IPS-NIHi11 (cell line): ENCODE measurements at places on chromosomes 3 and 15.

GRCh38 chr15:33830351-33830750 lies 137.9 kb upstream of the CHRM5 start:
- DNase-seq: no peak

DNA sequence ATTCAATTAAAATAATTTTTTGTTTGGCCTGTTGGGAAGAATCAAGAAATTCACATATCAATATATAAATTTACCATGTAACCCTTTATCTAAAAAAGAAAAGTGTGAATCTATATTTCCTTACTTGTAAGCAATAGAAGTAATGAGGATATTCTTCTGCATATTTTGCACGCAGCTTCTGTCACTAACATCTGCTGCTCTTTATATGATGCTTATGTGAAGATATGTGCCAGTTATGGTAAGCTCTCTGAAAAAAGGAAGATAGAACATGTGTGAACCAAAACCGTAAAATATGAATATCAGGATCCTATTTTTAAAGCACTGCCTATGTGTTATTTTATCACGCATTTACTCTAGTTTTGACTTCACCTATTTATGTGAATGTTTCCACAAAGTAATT lies 96.4 kb upstream of the ATP11B start:
- no peak for DNase-seq

- peak; percentile 13 for DNase-seq
These were observed 35.7 kb downstream of the MGA start for GRCh38 chr15:41695750-41696436.

DNA sequence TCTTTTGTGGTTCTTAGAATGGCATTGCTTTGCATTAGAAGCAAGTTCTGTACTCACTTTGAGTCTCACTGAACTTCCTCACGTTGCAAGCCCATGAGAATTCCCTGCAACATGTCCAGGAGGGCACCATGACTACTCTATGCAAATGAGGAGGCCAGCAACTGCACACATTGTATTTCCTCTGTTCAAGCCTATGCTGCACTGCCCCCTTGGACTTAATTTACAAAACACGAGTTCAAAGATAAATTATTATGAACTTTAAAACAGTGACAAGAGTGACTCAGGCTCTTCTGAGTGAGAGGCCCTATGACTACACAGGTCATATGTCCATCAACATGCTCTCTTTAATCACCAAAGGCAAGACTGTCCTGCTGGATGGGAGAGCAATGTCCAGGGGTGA lies 484.2 kb upstream of the ATP11B start:
- DNase-seq: no peak

DNA sequence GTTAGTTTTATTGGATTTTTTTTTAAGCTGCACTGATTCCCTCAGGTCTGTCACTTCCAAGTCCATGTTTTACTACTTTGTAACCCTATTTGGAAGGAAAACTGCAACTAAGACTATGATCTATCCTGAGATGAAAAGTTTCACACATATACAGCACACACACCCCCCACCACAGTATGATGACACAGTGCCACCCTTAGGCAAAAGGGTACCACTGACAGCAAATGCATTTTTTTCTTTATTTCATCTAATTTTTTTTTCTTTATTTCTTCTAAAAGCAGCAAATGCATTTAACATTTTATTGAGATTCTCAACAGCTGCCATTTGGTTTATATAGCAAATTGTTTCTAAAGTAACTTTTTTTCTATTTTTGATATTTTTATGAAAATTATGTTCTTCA lies 21.2 kb downstream of the NGRN start:
- DNase-seq: peak; percentile 17

DNA sequence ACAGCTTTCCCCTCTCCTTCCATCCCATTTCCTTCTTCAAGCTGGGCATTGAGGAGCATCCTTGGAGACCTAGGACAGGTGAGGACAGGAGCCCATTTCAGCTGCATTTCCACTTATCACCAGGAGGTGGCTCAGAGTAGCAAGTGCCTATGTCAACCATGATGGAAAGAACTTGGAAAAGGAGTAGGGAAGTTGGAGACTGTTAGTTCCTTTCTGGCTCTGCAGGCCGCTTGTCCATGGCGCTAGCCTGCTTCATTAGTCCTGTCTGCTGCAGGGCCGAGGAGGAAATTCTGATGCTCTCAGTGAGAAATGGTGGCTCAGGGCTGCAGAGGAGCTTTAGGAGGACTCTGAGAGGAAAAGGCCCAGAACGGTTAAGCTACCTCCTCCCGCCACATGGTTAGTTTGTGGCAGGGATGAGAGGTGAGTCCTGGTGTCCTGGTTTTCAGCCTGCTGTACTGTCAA lies 7.0 kb upstream of the CD276 start:
- peak; percentile 77 for DNase-seq

DNA sequence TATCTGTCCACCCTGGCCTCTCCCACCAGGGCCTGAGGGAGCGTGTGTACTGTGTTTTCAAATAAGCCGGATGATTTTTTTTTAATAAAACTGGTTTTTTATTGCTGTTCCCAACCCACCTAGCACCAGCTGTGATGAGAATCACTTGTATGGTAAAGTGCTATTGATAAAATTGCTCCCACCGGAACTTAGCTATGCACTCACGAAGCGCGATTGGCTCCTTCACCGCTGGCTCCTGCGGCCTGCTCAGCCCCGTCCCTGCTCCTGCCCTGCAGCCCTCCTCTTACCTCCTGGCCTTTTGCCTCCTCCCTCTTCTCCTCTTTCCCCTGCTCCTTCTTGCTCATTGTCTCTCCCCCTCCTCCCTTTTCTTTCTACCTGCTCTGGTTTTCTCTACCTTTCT lies 183.7 kb downstream of the TLE3 start:
- no peak for DNase-seq

- no peak for DNase-seq
These were observed 39.7 kb downstream of the BCHE start for GRCh38 chr3:165797551-165797950.

- DNase-seq: no peak
These were observed 6.0 kb downstream of the IQGAP1 start for GRCh38 chr15:90394074-90394473.

DNA sequence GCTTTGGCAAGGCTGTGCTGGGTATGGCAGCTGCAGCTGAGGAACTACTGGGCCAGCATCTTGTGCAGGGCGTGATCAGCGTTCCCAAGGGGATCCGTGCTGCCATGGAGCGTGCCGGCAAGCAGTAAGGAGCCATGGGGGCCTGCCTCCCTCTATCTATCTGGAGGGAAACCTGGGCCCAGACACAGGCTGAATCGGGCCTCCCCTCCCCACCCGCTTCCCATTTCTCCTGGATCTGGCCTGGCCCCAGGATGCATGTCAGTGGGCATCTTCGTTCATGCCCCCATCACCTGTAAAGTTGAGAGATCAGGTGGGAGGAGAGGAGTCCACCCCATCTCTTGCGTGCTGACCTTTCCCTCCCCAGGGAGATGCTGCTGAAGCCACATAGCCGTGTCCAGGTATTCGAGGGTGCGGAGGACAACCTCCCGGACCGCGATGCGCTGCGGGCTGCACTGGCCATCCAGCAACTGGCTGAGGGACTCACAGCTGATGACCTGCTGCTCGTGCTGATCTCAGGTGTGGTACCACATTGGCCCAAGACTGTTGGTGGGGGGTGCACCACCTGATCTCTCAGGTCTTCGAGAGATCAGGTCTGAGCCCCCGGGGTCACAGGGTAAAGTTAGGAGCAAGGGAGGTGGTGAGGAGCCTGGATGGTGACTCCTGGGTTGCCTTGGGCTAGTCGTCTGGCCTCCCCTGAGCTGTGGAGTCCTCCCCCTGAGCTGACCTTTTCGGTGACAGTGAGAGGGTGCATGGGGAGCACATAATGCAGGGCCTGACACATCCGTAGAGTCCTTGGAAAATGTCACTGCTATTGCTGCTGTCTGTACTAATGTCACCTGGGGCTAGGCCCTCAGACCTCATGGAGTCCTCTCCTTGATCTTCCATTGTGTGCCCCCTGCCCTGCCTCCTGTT lies 3.2 kb downstream of the GLYCTK start:
- DNase-seq: no peak

- DNase-seq: peak; percentile 20
These were observed 37.8 kb upstream of the MUC4 start for GRCh38 chr3:195849322-195850074.

GRCh38 chr3:46102059-46102779 lies 74.9 kb upstream of the XCR1 start:
- DNase-seq: no peak

DNA sequence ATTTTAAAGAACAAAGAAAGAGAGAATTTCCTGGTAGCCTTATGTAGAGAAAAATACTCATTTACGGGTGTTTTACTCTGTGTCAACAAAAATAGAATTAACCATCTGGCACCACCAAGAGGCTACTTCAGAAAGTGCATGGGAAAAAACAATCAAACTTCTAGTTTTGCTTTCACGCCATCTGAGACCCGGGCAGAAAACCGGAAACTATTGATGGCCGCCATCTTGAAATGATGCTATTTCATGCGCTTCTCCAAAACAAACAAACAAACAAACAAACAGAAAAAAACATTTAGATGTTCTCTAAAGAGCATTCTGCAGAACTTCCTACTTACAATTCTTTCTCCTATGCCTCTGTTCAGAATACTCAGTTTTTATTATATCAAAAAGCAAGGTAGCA lies 49.4 kb upstream of the SYNPR start:
- DNase-seq: peak; percentile 48

GRCh38 chr3:156644958-156645357 lies 29.4 kb upstream of the TIPARP start:
- DNase-seq: no peak

DNA sequence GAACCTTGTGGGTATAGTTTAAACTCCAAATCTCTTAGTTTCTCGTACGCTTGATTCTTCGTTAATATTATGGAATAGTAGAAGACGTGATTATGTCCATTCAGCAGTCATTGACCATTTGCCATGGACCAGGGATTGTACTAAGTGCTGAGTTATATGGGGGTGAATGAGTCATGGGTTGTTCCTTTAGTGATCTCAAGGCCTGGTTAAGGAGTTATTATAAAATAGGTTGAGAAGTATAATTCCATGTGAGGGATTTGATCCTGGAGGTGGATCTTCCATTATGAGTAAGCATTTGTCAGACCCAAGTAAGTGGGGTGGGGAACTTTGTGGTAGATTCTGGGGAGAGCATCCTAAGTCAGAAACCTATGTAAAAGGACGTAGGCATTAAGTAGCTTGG lies 15.4 kb downstream of the NR2C2 start:
- no peak for DNase-seq

DNA sequence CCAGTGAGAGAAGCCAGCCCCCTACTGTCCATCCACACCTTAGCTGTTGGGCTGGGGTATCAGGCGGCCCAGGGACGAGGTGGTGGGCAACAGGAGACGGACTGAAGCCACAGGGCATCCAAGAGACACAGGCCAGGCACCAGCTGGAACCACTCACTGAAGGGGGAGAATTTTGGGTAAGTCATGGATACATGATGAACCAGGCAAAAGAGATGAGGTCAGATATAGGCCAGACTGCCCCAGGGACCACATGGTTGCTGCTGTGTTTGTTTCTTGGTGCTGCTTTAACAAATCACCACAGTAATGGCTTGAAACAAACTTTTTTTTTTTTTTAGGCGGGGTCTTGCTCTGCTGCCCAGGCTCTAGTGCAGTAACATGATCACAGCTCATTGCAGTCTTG lies 66.4 kb downstream of the SEMA5B start:
- DNase-seq: no peak

DNA sequence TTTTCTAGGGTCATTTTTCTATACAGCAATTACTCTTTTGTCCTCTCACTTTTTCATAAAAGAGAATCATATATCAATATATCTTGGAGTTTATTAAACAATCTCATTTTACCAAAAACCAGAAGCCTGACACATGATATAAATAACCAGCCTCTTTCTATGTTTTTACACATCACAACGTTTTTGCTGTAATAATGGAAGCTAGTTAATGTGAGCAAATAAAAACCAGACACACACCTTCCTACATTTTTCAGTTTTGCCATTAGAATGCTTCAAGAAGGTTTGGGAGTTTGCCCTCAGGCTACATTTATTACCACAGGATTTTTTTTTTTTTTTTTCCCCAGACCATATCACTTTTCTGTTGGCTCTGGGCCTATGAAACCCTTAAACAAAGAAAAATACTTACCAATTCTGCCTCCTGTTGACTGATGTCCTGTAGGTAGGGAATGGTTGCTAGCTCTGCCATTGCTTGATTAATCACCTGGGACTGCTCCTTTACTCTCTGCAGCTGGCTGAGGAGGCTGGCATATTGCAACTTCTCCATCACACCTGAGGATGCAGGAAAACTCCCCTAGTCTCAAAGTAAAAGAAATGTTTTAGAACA lies 165.5 kb downstream of the ECT2 start:
- DNase-seq: peak; percentile 36

DNA sequence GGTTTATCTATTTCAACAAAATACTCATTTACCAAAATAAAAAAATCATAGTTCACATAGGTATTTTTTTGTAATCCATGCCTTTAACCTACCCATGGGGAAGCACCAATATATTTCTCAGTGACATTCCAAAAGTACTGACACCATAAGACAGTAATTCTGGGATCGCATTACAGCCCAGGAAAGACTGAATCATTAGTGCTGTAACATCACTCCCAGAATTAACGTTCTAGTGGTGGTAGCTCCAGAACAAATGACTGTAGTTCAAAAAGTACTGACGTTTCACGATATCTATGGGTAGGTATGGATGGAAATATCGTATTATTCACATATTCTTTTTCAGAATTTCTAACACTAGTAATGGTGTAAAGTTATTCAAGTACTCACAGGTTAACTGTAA lies 54.3 kb upstream of the NEK10 start:
- DNase-seq: no peak

GRCh38 chr15:92922418-92923002 lies 22.4 kb downstream of the CHD2 start:
- DNase-seq: no peak

DNA sequence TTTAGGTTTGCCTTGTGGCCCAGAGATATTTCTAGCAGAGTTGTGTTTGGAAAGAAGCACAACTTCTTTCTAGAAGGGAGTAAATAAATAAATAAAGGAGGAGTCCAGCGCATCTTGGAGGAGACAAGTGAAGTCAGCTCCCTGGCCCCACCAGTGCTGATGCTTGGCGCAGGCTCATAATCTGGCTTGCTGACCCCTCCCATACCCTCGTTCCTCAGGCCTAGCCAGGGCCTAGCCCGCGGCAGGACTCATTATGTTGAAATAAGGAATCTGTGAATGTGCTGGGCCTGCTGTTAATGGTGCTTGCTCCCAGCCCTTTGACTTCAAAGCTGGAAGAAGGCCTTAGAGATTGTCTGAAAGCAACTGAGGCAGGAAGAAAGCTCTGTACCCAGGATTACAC lies 3.1 kb downstream of the ZNF710 start:
- no peak for DNase-seq

DNA sequence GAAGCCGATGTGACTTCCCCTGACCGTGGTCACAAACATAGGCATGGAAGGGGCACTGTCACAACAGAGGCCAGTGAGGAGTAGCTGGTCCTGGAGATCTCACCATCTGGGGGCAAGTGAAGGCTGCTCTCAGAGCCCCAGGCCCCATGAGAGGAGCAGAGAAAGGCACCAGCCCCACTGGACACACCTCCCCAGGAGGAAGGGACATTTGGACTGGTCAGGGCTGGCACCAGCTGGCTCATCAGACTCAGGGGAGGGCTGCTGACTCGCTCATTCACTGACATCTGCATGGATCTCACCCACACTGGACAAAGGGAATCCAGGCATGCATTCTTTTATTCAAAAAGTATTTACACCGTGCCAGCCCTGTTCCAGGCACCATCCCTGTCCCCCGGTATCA lies 26.8 kb downstream of the ESYT3 start:
- DNase-seq: no peak

- no peak for DNase-seq
These were observed 60.6 kb upstream of the IL12A start for GRCh38 chr3:159928071-159928491.

GRCh38 chr3:66010739-66011655 lies 27.7 kb downstream of the MAGI1 start:
- no peak for DNase-seq
